ENCODE measurements at places on chromosomes 7 and 10.

DNA sequence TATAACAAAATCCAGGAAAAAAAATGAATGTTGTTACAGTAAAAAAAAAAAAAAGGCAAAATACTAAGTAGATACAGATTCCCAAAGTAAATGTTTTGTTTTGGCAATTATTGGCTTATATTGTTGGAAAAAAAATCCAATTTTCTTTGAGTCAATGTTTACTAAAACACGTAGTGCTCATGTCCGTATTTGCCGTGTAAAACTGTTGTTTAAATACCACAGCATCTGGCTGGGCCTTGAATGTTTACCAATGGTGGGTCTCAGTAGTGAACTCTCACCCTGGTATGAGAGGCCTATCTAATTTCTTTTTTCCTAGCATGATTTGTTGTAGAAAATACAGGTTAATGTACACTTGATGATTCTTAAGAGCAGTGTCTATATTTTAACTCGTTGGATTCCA, 41.4 kb upstream of the SLC26A5 start:
- DNase-seq: peak; percentile 34

GRCh38 chr10:90614631-90615030, 243.2 kb downstream of the HTR7 start:
- DNase-seq: no peak

DNA sequence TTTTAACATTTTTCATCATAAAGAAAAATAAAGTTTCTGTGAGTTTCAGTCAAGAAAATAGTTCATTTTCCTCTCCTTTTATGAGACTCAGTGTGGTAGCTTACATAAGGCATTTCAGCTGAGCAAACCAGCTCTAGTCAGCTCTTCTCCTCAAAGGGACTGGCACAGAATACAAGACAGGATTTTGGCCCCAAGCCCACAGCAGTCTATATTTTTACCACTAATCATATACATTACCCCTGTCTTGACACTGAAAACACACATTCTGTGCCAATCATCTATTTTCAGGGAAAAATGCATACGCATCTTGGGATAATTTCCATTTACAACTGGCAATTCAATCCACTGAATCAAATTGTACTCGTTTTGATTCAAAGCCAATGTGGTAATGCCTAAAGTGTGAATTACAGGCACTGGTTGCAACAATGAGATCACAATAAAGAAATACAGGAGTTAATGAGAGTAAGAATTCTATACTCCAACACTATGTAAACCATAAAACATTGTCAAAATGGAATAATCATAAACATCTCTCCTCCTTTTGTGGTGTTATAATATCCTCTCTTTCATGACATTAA, 186.4 kb downstream of the CACNA2D1 start:
- no peak for DNase-seq

- DNase-seq: no peak
Observed at GRCh38 chr10:104406715-104407650, 53.4 kb downstream of the CFAP58 start.

DNA sequence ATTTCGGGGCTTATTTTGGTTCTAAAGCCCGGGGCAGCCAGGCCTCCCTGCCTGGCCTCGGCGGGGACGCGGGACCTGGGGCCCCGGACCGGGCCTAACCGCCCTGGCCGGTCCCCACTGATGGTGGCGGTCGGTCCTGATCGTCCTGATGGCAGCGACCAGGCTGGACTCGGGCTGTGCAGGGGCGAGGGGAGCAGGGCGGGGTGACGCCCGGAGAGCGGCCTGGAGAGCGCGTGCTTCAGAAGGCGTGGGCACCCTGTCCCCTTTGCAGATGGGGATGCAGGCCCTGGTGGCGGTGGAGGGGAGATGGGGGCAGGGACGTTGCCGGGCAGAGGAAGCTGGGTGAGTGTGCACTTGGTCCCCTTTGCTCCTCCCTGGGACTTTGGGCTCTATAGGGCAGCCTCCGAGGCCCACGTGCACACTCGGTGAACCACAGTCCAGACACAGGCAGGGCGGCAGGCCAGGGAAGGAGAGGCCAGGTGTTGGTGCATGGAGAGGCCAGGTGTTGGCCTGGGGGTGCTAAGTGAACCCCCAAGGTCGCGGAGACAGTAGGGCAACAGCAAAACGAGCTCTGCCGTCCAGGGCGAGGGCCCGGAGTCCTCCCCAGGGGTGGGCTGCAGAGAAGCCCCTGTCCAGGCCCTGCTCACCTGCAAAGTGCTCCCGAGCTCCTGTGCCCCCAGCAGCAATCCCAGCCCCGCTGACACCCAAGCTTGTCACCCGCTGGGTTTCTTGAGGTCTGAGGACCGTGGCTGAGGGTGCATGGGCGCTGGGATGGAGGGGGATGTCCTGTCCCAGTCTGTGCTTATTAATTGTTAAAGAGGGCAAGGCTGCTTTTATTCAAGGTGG, 42.4 kb upstream of the FAM20C start:
- DNase-seq: no peak

DNA sequence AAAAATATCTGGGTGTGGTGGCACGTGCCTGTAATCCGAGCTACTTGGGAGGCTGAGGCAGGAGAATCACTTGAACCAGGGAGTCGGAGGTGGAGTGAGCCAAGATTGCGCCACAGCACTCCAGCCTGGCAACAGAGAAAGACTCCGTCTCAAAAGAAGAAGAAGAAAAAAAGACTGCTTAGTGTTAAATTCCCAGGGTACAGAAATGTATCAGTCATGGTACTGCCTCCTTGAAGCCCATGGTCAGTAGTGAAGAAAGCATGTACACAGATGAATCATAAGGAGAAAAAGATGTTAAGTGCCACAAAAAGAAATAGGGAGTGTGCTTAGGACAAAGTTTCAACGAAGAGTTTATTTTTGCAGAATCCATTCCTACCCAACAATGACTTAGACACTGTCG, 62.5 kb upstream of the KMT2E start:
- DNase-seq: no peak

DNA sequence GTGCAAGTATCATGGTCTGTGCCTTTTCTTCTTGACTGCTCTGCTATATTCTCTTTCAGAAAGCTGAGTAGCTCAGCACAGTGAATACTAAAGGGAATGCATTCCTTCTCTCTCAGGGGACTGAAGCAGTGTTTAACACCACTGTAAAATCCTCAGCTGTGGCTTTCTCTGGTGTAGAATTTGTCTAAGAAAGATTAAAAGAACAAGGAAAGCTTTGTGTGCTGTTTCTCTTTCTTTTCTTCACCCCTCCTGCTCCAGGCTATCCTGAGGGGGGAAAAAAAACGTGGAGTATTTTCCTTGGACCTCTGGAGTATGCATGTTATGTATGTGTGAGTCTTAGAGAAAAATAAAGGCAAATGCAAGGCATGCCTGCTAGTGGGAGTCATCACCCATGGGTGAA, 383.9 kb downstream of the AUTS2 start:
- DNase-seq: no peak

- no peak for DNase-seq
Observed at GRCh38 chr7:26493737-26494428, 202.2 kb downstream of the SNX10 start.

DNA sequence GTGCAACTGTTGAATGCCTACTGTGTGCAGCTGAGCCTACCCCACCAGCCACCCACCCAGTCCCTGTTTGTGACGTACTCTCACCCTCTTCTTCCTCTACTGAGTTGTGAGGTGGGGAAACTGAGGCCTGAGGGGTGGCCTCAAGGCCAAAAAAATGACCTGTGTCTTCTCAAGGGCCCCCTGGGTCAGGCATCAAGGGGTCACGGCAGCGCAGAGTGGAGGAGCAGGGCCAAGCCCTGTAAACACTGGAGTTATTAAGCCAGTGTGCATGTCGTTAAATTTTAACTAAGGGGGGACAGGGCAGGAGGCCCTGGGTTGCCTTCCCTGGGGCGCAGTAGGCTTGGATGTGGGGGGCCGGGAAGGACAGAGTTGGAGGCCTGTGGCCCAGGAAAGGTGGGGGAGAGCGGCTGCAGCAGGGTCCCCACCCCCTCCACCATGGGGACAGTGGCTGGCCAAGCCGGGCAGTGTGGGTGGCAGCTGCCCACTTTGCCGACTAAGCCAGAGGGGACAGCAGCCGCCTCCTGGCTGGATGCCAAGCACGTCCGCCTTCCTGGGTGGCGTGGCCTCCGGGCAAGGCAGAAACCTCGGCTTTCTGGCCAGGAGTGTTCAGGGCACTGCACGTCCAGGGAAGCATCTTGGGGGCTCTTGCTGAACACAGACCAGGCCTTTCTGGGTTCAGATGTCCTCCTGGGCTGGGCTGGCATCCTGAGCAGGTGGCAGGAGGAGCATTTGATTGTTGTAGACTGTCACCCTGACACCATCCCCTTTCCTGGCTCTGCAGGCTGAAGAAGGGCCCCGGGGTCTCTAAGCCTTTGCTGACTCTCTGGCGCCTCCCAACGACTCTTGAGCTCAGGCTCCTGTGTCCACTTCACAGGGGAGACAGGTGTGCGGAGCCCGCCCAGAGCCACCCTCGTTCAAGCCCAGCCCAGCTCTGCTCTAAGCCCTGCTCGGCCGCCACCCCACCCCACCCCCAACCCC, 1.9 kb downstream of the SLC29A4 start:
- DNase-seq: peak; percentile 97

- DNase-seq: no peak
Observed at GRCh38 chr7:17520941-17521340, 222.5 kb downstream of the AHR start.

GRCh38 chr10:79387974-79388850, 40.9 kb downstream of the PPIF start:
- no peak for DNase-seq

- DNase-seq: no peak
Observed at GRCh38 chr10:3554121-3554522, 230.9 kb downstream of the KLF6 start.

DNA sequence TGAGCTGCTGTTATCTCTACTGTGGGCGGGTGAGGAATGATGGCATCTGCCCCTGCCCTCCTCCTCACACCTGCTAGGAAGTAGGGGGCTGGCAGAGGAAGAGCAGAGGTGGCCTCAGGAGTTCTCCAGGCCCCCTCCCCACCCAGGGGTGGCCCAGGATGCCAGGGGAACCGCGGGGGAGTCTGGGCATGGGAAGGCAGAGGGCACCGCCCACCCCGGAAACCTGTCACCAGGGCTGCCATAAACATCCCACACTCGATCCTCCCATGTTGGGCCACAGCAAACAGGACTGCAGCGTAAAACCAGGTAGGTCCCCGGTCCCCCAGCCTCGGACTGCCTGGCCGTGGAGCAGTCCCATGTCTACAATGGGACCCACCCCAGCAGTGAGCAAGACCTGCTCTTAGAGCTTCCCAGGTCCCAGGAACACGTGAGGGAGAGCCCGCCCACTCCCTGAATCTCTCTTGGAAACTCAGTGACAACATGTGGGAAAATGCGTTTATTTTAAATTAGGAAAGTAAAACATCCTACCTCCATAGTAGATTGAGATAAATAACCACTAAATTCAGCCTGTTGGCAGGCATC, 23.4 kb downstream of the EBF3 start:
- no peak for DNase-seq

DNA sequence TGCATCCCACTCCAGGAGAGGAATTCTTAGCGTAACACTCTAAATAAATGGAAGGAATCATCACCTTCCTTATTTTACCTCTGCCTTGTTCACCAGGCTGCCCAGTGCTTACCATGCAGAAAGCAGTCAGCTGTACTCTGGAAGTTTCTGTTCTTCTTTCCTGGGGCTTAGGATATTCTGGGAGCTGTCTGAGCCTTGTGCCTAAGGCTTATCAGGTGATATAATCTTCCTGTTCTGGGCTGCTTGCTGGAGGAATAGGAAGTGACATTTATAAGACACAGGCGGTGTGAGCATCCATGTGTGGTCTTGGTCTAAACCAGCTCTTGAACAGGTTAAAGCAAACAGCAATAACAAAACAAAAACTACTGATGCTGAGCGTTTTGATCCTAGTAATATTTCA, 13.5 kb downstream of the KCTD7 start:
- DNase-seq: no peak

Data from HuH-7.5 (cell line).